ENCODE measurements at places on chromosomes 6 and 20. TPM values are rescaled to one million over a fixed set of nuclear protein-coding genes. Genes with fewer than 3 reads are reported as not detected.

Gene CRISP3
- not detected for total RNA-seq

Gene SLC35F1
- total RNA-seq, result not detected

Gene CLPSL2
- total RNA-seq, result not detected

Gene HAO1
- total RNA-seq, result not detected

Gene BIRC7
- total RNA-seq, result not detected

Gene C6orf15
- not detected for total RNA-seq

Gene BLTP3A
- total RNA-seq, result 19.0 TPM

Gene TFAP2B
- total RNA-seq, result not detected

Gene WASF1
- total RNA-seq, result 2.9 TPM

Gene ENPP5
- total RNA-seq, result 0.21 TPM

Gene PACSIN1
- 0.11 TPM for total RNA-seq

Gene BHLHE23
- not detected for total RNA-seq

Gene DZANK1
- 2.1 TPM for total RNA-seq

Gene CYP39A1
- total RNA-seq, result not detected

Gene ARID1B
- total RNA-seq, result 49.5 TPM

Gene FILIP1
- total RNA-seq, result not detected

Gene SHLD1
- 7.4 TPM for total RNA-seq

Gene TRIM15
- not detected for total RNA-seq

Gene OR12D3
- total RNA-seq, result not detected

Gene SAMD3
- total RNA-seq, result 4.7 TPM

Gene RHAG
- not detected for total RNA-seq

Gene ZNF334
- total RNA-seq, result 2.3 TPM

Gene PGBD1
- total RNA-seq, result 4.1 TPM

Gene FBXO9
- 59.4 TPM for total RNA-seq

Gene WFDC12
- total RNA-seq, result not detected

Gene HLA-DMA
- 9.9 TPM for total RNA-seq

Gene HMGN3
- 45.4 TPM for total RNA-seq

Gene COL12A1
- total RNA-seq, result not detected

Gene GPX5
- total RNA-seq, result not detected

Gene HSPA12B
- total RNA-seq, result not detected

Gene NRSN1
- not detected for total RNA-seq

Gene ZNF165
- 2.2 TPM for total RNA-seq

Gene POPDC3
- total RNA-seq, result not detected

Gene CCN2
- not detected for total RNA-seq

Gene TPD52L1
- 0.34 TPM for total RNA-seq

Gene SYCP2
- total RNA-seq, result 3.9 TPM

Gene LATS1
- 26.1 TPM for total RNA-seq

Gene VNN1
- not detected for total RNA-seq

Gene HDGFL1
- total RNA-seq, result not detected

Gene DEFB124
- total RNA-seq, result not detected

Gene LPA
- total RNA-seq, result not detected

Gene TRIM40
- not detected for total RNA-seq

Gene CABLES2
- total RNA-seq, result 7.7 TPM

Gene CALHM6
- total RNA-seq, result 5.3 TPM

Gene SPEF1
- total RNA-seq, result not detected

Gene ZC2HC1B
- not detected for total RNA-seq

Gene INSM1
- 6.8 TPM for total RNA-seq

Gene SMOC2
- not detected for total RNA-seq

Gene EYA2
- total RNA-seq, result not detected

Gene RBM39
- 303 TPM for total RNA-seq

Measured in activated CD8-positive, alpha-beta memory T cell treated with anti-CD3 and anti-CD28 coated beads for 36 hours (primary cell).